ENCODE measurements at places on chromosomes 3 and 15.

DNA sequence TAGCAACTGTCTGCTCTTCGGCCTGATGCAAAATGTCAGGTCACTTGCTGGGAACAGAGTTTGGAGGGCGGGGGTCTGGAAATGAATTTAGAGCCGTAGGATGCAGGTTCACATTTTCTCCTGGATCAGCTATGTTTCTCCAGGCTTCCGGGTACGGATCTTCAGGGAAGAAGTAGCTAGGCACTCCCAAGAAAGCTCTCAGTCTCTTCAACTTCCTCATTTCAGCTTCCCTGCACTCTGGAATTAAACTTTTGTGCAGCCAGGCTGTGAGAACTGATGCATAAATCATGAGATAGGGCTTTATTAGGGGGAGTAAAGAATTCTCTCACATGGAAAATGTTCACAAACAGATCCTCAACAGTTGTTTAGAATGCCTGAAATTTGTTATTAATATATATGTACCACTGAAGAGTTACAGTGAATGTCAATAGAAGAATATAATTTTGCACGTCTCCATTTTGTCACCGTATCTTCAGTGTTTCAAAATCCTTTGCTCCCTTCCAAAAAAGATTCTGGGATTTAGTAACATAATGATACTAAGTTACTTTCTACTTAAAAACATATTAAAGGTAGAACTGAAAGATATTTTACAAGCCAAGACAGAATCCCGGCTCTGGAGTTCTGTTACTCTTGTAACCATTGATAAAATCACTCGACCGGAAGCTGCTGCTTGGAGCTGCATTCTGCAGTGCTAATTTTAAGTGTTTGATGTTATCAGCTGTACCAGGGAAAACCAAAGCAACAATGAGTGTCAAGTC is 178.5 kb upstream of the P2RY1 start:
- DNase-seq = no peak

DNA sequence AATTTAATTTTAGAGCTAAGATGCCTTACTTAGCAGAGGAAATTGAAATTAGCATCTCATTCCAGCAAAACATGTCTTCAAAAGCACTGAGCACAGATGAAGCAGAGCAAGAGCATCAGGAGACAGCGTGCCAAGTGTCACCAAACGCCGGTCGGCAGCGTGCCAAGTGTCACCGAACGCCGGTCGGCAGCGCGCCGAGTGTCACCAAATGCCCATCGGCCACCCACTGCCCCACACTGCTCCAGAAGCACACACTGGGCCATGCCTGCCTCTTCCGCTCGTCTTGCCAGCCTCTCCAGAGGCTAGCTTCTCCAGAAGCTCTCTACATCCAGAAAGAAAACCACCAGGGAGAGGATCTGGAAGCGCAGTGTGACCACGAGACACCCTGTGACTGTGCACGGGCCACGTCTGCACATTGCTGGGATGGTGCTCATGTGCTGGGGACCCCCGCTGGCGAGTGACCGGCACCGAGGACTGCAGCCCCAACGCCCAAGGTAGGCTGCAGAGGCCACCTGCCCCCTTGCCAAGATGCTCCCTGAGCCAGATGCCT is 37.8 kb downstream of the CYFIP1 start:
- DNase-seq = no peak

- DNase-seq = no peak
These were observed 52.2 kb upstream of the CSTA start for GRCh38 chr3:122272879-122273278.

- no peak for DNase-seq
These were observed 31.7 kb upstream of the FAM3D start for GRCh38 chr3:58698246-58698645.

GRCh38 chr3:32274306-32274705 is 35.8 kb downstream of the CMTM8 start:
- no peak for DNase-seq

All from choroid plexus epithelial cell (primary cell).